Stimulated activated CD4-positive, alpha-beta T cell treated with anti-CD3 and anti-CD28 coated beads, TNF-alpha, amount 100 ng/mL, for 24 hours (primary cell): ENCODE measurements at places on chromosomes 12 and 14.

DNA sequence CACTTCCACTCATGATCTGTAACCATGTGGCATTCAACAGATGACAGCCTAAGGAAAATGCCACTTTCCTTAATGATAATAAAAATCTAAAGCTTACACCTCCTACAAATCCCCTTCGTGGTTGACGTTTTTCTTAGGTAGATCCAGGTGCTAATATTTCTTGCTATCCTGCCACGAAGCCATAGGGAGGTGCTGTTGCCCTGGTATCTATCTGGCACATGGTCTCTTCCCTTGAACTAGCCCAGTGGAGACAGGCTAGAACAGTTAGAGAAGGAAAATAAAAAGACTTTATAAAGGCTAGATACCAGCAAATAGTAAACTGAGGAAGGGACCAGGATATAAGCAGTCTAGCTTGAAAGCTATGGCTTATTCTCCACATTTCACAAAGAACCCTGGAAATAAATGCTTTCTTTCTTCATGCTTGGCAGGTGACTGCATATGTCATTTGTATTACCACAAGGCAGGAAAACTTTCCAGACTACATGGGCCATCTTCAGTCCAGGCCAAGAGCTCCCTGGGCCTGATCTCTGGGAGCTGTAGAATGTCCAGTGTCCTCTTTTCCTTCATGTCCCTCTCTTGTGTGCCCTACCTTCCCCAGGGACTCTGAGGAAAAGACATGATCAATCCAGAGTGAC, 15.3 kb downstream of the SPIC start:
- DNase-seq = peak; percentile 2

GRCh38 chr12:30757316-30757715, 2.6 kb upstream of the CAPRIN2 start:
- no peak for DNase-seq

- no peak for DNase-seq
Measured at GRCh38 chr14:59207506-59207933, 19.1 kb downstream of the DAAM1 start.

DNA sequence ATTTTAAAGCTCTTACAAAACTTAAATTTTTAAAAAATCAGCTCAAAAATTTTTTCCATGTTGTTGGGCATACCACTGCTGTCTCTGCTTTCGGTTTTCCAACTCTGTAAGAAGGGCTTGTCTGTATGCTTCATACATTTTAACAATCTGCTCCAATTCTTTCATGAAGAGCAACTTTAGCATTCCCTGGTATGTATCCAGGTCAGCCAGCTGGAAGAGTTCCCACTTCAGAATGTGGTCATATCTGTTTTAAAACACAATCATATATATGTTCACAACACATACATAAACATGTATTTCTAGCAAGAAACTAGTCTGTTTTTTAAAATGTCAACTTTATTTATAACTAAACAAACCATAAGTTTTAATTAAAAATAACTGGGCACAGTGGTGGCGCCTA, 33.0 kb downstream of the SAV1 start:
- no peak for DNase-seq

DNA sequence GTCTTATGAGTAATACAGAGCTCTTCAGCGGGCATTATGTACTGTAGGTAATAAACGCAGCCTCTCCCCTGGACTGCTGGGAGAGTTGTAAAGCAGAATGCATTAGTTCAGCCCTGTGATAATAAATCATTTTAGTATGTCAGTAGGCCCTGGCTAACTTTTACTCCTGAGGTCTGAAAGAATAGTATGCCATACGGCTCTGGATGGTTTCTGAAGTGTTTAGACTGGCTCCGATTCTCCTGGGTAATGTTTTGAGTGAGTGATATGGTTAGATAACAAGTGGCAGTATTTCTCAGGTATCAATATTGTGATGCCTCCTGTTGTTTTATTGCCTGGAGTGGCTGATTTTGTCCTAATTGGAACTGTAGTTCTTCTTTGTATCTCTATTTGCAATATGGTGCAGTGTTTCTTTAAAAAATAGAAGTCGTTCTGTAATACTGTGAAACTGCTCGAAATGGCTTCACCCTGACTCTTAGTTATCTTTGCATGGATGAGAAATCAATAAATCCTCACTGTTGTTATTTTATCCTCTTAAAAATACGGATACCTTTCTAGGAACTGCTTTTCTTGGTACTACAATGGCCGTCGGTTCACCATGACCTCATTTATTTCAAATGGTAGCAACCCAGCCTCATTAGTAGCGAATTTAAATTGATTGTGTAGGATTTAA, 100.2 kb downstream of the PDZRN4 start:
- DNase-seq = no peak

- DNase-seq = no peak
Measured at GRCh38 chr12:16939871-16940306, 333.9 kb upstream of the LMO3 start.

GRCh38 chr14:64717870-64718269, 13.6 kb downstream of the PLEKHG3 start:
- no peak for DNase-seq

DNA sequence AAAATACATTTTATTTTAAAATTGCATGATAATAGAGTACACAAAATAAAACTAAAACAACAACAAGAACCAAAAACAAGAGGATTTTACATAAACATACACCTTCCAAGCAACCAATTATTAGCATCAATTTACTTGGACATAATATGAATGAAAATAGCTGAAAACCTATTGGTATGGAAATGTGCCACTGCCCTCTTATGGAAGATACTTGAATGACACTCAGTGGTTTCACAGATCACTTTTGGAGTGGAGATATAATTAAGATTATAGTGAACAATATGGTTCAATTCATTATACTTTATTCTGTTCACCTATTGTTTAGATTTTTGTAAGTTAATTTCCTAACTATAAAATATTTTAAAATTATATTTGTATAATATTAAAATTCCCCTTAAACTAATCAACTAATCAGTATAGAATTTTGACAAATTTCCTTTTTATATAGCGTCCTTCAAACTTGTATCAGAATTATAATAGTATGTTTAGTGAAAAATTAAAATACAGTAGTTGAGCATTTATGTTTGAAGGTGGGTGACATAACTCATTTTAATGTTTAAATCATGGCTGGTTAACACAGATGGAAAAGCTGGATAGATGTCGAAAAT, 70.1 kb downstream of the SLC6A15 start:
- DNase-seq = no peak

DNA sequence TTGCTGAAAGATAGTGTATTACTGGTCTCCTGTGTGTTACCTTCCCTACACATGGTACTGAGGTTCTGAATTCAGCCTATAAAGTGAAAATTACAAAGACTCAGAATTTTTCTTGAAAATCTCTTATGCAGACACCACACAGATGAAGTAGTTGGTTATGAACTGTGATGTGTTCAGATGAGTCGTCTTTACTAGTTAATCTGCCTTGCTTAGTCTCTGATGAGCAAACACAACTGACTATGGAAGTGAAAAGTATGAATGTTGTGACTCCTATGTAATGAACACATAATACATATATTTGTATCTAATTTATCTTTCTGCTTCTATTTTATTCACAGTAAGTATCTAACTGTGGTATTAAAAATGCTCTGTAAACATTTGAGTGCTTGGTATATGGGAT, 4.7 kb downstream of the MTERF2 start:
- no peak for DNase-seq

DNA sequence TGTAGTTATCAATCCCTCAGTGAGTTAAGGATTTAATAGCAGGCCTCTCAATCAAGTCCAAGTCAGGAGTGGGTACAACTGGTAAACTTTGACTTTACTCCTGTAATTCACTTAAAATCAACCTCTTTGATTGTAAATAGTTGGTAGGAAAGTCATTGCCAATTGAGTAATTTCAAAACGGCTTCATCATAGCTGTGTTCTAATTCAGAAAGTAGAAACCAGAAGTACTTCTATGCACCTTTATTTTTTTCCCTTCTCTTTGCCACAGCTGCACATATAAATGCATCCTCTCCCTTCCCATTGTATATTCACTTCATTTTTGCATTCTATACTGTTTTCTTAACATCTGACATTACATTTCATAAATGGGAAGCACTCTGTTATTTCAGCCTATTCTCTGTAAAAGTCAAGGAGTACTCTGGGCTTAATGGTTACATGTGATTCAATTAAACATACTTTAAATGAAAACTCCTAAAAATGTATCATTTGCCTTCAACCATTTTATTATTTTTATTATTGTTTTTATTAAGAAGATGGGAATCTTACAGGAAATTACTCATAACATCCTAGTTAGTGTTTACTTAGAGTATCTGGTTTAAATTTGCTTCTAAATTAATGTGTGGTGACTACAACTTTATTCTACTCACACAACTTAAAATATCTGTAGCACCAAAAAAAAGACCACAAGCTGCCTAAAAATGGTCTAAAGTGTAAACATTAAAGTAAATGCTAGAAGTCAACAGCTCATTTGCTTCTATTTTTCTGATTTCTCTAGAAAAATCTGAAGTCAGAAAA, 171.2 kb downstream of the CEP128 start:
- DNase-seq = no peak

DNA sequence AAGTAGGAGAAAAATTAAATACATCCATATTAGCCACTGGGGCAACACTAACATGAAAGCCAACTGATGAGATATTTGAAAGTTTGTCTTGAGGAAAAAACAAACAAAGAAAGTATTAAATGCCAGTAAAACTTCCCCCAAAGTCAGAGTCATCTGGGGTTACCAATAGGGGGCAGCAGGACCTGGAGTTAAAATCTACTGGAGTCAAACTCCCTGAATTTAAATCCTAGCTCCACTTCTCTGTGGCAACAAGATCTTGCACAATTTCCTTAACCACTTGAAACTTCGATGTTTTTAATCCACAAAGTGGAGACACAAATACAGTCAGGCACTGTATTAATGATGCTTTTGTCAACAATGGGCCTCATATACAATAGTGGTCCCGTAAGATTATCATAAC, 14.4 kb downstream of the PLEKHG7 start:
- DNase-seq = no peak

DNA sequence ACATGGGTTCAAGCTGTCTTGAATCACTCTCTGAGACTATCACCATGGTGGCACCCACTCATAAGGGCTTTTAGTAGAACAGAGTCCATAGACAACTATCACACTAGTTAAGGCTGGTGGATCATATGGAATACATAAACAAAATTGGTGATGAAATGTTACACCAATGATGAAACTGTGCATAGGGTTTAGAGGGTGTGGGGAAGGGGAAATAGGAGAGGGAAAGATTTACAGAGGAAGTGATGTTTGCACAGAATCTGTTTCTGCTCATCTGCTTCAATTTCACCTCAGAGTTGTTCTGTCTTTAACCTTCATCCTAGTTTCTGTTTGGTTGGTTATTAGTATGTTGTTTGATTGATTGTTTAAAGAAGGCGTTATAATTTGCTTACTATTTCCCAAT, 2.4 kb upstream of the RXYLT1 start:
- no peak for DNase-seq

GRCh38 chr14:100810861-100811461, 15.0 kb upstream of the MEG3 start:
- no peak for DNase-seq

DNA sequence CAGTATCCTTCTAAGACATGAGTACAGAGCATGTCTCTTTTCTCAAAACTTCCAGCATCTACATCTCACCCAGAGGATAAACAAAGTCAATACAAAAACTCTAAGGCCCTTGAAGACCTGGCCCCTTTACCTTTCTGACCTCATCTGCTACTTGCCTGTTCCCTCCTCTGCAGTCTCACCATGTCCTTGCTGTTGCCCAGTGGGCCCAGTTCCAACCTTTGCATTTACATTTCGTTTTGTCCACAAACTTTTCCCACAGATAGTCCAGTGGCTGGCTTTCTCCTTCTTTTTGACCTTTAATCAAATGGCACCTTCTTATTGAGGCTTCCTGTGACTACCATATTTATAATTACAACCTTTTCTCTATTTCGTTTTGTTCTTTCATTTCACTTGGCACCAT, 1.6 kb downstream of the IRAK4 start:
- DNase-seq = no peak

DNA sequence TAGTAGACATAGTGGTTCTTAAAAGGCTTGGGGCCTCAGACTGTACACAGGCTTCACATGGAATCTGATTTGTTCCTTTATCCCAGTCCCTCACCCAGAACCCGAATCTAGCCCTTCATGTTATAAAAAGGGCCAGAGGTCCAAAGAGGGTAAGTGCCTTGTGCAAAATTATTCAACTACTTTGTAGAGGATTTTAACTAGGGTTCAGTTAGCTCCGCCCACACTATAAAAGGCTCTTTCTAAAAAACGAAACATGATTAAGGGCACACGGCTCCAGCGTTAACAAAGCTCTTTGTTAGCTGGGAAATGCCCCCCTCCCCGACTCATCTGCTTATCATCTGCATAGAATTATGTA, 3.2 kb upstream of the SOCS2 start:
- DNase-seq = no peak

DNA sequence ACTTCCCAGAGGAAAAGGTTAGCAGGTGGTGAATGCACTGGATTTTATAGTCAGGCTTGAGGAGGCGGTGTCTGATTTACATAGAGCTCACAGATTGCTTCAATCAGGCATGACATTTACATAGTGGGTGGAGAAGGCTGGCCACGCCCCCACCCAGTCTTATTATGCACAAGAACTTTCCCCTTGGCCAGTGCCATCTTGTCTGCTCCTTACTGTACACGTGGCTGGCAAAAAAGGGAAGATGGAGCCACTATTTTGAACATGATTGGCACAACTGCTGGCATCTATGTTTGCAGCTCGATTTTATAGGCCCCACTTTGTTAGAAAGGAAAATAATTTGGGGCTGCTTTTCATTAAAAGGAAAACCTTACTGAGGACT, 10.9 kb upstream of the LGMN start:
- peak; percentile 22 for DNase-seq

DNA sequence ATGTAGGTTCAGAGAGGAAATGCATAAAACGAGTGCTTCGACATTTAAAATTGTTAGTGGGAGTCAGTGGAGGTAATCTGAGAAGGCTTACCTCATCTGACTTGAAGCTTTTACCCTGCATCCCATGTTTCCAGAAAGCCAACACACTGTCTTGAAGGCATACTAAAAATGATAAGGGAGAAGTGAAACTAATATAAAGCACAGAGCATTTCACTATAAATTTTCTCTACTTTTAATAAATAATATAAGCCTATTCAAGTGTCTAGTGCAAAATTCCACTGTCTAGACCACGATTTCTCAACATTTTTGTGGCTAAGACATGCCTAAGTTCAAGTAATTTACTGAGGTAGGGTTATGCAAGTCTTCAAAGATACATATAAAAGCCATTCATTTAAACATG, 29.1 kb upstream of the CDKL1 start:
- DNase-seq = no peak

DNA sequence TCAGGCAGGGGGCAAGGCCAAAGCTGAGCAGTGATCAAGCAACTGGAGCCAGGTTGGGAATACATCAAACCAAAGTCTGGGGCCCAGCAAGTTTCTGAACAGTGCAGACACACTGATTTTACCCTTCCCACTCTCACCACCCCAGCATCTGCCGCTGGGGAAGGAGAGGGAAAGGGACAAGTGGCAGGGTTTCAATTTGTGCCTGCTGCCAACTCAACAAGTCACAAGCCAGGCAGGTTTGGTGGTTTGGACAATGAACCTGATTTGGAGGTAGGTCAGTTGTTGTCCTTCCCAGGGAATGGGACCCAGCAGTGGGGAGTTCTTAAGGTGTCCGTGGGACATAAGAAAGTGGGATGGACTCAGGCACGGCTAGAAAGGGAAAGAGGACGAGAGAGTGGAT, 151.9 kb upstream of the NOS1 start:
- no peak for DNase-seq
